ENCODE measurements at places on chromosomes 13 and 19.
A peak's percentile ranks its signal among the peaks of the same experiment; 100 is the strongest.

DNA sequence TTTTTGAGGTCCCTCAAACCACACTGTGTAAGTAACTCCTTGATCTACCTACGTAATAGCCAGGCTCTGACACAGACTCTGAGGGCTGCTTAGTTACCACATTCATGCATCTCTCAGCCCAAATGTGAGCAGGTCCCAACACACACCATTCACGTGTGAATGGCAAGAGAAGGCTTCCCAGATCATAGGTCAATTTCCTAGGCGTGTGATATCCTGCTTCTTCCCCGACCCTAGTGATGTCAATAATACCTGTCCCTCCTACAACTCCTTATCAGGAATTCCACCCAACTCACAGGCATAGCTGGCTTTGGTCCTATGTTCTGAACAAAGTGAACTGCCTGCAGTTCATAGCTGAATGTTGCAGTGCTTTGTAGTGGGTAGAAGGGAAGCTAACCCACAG, 334.5 kb downstream of the RFC3 start:
- no peak for DNase-seq

- peak; percentile 79 for DNase-seq
Observed at GRCh38 chr19:18291590-18292461, 10.4 kb upstream of the JUND start.

GRCh38 chr19:35059799-35060091, 18.2 kb downstream of the HPN start:
- DNase-seq = no peak

DNA sequence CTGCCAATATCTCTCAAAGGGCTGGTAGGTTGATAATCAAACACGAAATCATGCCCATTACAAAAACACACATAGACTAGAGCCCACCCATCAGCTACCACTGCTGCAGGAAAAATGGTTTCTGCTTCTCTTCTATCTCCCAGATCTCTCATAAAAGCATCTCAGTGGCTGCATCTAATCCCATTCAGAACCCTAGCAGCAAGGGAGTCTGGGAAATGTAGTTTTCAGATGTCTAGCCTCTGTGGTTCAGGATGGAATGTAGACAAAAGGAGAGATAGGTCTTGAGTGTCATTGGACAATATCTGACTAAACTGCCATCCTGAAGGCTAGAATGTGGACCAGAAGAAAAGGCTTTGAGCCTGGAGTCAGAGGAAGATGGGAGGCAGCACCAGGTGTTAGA, 32.1 kb downstream of the RDH8 start:
- no peak for DNase-seq

- no peak for DNase-seq
Observed at GRCh38 chr19:17527326-17527725, 15.9 kb downstream of the PGLS start.

DNA sequence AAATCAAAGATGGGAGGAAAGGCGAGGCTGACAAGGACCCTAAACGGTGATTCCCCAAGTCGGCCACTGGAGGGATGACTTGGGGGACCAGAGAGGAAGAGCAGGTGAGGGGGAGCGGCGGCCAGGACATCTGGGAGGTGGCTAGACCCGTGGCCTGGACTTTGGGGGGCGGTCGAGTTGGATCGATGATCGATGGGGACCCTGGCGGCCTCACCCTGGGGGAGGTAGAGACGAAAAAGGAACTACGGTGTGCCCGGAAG, 7.7 kb upstream of the CIRBP start:
- DNase-seq = no peak

DNA sequence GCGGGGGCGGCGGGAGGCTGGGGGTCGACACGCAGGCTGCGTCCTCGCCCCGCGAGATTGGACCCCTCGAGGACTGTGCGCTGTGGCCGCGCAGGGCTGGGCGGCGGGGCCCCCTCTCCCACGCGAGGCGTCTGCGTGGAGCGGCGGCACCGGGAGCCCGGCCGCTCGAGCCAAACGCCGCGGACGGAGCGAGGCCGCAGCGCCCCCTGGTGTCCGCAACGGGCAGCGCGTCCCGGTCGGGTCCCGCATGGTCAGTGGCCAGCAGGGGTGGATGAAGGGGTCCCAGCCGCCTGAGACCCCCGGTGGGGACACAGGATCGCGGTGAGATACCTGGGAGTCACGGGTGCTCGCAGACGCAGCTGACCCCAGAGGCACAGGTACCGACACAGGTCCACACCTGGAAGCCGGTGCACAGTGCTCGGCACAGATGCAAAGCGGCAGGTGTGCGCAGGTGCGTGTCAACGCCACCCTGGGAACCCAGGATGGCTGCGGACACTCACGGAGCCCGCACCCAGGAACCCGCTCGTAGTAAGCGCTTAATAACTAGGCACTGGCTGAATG, 2.1 kb upstream of the CIRBP start:
- DNase-seq = no peak

DNA sequence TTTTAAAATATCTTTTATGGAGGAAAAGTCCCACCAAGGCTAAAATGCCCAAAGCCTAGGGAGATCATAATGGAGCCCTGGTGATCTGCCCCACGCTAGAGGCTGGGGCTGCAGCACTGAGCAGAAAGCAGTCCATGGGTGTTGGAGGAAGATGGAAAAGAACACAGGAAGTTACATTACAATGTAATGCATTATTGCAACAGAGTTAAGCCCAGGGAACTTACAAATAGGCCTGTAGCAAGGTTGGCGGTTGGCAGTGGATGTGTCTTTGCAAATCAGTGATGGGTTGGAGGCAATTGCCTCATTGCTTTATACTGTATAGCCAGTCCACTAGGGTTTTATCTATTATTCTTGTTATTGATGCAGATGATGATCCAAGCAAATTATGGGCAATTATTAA, 399.9 kb downstream of the NDFIP2 start:
- no peak for DNase-seq

GRCh38 chr19:56423276-56423984, 19.3 kb downstream of the ZNF583 start:
- no peak for DNase-seq

DNA sequence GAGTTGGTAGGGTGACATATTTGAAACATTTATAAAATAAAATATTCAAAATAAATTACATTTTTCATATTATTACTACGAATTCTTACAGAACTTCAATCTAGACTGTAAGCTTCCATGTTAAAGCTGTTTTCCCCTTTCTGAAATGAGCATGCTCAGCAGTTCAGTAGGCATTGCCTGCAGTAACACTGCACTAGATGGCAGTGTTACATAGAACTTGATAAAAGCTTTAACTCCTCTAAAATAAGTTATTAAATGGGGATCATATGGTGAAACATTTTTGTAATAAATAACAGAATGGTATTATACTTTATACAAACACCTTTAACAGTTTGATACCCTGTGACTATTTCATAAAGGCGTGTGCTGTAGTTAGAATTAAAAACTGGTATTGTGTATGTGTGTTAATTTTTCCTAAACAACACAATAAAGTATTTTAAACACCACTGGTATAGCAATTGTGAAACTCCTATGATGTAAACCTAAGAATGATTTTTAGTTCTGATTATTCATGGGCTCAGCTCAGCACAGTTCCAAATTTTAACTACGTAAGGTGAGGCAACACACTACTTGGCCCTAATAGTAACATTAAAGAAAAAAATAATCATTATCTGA, 11.6 kb upstream of the GPR18 start:
- no peak for DNase-seq

GRCh38 chr13:109869312-109870237, 83.2 kb upstream of the IRS2 start:
- DNase-seq = peak; percentile 1

DNA sequence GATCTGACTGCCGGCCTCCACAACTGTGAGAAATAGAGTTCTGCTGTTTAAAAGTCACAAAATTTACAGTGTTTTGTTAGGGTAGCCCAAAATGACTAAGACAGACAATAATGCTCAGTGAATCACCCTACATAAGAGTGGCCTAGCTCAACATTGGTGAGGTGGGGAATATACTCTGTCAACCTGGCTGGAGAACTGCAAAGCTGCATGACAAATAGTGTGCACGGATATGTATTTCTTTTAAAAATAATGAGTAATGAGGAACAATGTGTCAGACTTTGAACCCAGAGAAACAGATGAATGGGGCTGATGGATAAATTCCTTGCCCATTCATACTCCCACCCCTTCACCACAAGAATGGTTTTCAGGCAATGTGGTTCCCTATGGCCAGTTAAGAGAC, 372.4 kb downstream of the SUCLA2 start:
- DNase-seq = no peak

GRCh38 chr19:19900139-19900728, 512 bp upstream of the ZNF93 start:
- DNase-seq = no peak

DNA sequence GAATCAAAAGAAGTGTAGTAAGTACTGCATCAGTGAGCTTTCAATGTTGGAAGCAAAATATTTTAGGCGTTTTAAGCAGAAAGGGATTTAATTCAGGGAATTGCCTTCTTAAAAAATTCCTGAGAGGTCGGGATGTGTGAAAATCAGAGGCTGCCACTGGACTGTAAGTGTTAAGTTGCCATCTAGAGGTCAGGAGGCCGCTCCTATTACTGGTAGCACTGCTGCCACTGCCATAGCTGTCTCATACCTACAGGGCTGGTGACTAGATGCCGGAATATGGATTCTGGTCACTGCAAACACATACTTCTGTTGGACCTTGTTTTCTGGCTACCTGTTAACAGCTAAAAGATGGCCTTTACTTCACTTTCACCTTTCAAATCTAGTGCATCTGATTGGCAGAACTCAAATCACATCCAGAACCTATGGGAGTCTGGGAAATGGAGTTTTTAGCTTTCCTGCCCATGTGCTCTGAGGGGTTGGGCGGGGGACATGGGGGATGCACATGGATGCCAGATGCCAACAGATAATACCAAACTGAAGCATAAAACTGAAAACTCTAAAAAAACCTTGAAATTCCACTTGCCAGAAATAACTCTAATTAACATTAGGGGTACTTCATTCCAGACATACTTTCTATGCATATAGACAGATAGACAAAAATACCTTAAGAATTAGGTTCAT, 29.8 kb downstream of the DGKH start:
- no peak for DNase-seq

DNA sequence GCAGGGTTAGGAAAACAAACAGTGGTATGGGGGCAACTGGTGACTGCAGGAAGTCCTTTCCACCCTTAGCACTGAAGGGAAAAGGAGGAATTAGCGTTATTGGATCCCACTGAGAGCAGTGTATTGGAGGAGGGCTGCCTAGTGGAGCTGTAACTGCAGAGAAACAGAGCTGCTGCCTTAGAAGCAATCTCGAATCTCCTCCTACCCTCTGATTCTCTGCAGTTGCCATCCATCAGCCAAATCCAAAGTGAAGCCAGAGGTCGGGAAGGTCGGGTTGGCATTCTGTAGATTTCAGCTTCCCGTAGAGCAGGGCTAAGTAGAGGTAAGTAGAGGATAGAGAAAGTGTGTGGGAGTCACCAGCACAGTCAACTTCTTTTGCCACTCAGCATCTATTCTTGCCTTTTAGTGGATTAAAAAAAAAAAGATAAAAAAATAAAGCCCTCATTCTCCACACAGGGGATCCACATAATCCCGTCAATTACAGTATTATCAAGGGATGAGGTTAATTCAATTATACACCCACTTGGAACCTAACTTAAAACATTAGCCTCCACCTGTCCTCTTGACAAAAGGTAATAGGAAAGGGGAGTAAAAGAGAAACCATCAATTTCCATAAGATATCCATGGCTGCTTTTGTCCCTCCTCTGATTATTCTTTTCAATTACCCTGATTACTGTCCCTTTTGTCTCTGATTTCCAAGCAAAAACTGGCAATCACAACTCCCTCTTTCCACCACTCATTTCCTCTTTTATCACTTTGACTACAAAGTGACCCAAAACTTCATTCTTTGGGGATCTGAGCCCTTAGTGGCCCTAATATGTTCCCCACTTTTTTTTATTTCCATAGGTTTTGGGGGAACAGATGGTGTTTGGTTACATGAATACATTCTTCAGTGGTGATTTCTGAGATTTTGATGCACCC, 234.7 kb downstream of the RBM26 start:
- DNase-seq = no peak

- no peak for DNase-seq
Observed at GRCh38 chr19:27765912-27766725, 1446.8 kb downstream of the UQCRFS1 start.

GRCh38 chr19:3359015-3359918, 7.1 kb upstream of the NFIC start:
- DNase-seq = no peak

DNA sequence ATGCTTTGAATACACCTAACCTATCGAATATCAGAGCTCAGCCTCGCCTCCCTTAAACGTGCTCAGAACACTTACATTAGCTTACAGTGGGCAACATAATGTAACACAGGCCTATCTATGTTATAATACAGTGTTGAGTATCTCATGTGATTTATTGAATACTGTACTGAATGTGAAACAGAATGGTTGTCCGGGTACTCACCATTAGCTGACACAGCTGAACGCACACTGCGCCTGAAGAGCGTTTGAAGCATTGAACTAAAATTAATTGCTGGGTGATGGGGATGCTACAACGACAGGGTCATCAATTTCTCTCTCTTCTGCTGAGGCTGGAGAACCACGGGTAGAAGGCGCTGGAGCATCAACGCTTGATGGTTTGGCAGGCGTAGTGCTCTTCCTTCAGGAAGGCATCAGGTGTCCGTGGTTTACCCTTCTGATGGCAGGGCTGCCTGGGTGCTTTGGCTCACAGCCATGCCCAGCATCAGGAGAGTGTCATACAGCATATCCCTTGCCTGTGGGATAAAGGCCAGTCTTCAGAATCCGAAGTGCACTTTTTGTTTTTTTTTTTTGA, 46.9 kb upstream of the UBE2L5 start:
- DNase-seq = no peak

GRCh38 chr13:45337395-45337794, 3.6 kb downstream of the TPT1 start:
- no peak for DNase-seq
